ENCODE measurements at places on chromosomes 5 and 9.
A peak's percentile ranks its signal among the peaks of the same experiment; 100 is the strongest.

DNA sequence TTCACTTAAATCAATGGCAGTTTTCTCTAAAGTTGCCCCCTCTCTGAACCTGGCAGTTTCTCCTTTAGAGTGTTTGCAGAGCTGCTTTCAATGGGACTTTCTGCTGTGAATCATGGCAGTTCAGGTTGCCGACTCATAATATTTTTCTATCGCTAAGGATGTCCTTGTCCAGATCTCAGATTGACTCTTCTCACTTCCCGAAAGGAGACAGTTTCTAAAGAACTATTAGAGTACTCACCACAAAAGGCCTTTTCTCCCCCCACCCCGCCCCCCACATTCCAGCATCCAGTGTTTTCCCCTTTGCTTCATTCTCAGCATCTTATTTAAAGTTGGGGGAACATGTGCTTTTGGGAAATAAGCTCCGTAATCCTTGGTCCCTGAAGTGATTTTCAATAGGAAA, 443.5 kb upstream of the KLF4 start:
- DNase-seq, result no peak

DNA sequence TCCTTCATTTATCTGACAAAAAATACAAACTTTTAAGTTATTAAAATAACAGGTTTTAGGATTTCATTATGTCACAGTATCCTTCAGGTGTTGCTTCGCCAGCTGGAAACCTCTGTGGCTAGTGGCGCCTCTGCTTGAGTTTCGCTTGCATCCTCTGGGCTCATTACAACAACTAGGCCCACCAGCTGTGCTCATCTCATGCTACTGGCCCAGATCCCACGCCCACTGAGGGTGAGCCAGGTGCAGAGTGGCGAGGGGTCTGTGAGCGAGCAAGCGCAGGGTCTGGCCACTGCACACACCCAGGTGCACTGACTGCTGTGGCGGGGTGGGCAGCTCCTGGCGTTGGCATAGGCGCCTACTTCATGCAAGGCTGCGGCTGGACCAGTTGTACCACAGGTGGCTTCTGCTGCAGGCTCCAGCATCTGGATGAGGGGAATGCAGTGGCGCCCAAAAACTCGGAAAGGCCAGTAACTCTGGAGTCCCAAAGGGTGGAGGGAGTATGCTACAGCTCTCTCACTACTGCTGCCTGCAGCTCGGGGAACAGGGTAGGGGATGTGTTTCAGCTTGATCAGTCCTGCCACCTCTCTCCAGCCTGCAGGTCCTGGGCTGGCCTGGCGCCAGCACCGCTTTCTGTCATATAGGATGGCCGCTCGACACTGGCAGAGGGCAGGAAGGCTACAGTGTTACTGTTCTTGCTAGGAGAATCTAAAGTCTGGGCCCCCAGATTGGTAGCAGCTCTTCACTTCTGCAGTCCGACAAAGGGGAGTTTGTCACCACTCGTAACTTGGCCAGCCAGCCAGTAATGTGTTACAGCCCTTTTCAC, 452.1 kb downstream of the TUSC1 start:
- no peak for DNase-seq

GRCh38 chr5:165161204-165161603, 1655.8 kb downstream of the MAT2B start:
- DNase-seq, result peak; percentile 7

DNA sequence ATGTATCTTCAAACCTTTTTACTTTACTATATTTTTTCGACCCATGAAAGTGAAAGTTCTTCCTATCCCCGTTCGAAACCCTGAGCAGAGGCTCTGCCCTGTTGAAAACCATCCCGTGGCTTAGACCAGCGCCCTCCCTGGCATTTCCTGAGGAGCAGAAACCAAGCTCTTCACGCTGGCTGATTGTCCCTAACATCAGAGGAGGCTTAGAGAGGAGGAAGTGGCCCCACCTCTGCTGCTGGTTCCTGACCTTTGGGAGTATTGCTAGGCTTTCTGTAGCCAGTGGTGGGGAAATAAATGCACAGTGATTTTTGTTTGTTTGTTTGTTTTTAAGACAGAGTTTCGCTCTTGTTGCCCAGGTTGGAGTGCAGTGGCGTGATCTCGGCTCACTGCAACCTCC, 4.2 kb upstream of the PTGES start:
- DNase-seq, result no peak

GRCh38 chr5:30596495-30597064, 596.9 kb upstream of the CDH6 start:
- no peak for DNase-seq

DNA sequence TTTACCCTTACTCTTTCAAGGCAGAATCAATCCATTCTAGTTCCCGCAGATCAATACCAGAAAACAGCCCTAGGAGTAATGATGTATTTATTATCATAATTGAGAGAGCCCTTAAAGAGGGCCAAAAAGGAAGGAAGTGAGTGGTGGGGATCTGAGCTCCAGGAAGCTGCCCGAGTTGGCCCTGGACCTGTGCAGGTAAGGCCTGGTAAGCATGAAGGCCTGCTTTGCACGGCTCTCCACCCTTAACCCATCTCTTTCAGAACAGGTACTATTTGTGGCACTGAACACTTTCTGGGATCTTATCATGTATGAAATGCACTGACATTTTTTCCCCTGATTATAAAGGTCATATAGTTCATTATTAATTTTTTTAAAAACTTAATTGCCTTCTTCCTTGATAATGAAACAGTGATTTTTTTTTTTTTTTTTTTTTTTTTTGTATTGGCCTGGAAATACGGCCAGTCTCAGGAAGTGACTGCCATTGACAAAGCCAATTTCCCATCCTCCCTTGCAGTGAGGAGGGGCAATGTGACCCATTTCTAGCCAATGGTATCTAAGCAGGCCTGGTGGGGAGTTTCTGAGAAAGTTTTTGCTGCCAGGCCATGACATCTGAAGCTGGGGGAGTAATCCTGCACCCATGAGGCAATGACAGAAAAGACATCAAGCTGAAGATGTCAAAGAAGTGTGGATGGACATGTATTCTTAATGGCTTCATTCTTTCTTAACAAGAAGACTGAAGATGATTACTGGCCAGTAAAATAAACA, 6.3 kb upstream of the MVB12B start:
- DNase-seq, result no peak

DNA sequence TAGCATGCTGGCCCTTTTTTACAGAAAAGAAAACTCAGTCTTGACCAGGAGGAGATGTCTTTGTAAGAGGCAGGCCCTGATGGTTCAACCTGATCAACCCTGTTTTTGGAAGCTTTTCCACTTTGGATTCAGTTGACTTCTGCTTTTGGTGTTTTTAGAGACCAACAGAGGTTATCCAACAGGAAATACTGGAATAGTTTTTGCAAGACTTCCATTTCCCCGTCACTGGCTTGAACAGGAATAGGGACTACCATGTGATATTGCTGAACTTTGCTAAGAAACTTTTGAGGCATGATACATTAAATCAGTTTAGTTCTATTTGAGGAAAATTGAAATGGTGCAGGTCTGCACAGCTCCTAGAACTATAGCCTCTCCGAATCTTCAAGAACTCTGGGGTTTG, 17.1 kb upstream of the DAB2 start:
- no peak for DNase-seq

GRCh38 chr9:216866-217265, 2.2 kb downstream of the DOCK8 start:
- DNase-seq, result no peak

GRCh38 chr5:148938522-148938882, 112.1 kb downstream of the ADRB2 start:
- no peak for DNase-seq

- DNase-seq, result no peak
Observed at GRCh38 chr5:1088031-1088430, 23.8 kb downstream of the SLC12A7 start.

- DNase-seq, result no peak
Observed at GRCh38 chr9:123337971-123338370, 18.0 kb upstream of the CRB2 start.

DNA sequence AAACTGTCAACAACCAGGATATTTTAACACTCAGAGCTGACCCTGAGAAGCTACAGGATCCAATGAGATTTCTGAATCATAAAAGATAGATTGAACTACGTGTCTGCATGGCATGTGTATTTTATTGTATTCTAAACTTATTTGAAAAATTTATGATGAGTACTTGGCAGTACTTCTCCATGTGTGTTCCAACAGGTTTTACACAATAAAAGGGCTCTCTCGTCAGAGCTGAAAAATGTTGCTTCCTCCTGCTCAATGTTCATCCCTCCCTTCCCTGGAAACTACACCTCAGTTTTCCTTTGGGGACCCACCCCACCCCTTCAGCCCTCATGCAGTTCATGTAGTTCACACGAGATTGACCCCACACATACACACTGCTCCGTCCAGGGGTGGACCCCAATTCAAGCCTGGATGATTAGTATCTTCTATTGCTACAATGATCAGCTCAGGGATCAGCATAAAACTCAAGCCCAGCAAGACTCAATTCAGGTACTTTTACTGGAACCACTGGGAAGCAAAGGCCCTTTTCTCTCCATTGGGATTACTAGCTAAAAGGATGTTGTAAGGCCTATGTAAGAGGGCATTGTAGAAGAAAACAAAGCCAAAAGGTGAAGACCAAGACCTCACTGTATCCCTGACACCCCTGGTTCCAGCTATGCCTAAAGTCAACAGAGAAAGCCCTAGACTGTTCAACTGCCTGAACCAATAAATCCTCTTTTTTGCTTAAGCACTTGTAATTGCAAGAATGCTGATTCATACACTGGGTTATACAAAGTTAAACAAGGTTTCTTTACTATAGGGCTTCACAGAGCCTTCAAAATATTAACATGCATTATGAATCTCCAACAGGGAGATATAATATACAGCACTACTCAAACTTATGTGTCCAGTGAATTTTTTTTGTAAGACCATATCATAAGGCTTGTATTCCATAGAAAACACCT, 112.6 kb downstream of the SAXO1 start:
- DNase-seq, result no peak
